ENCODE measurements at places on chromosomes 7 and 10. TPM values are rescaled to one million over a fixed set of nuclear protein-coding genes. Genes with fewer than 3 reads are reported as not detected.

GJC3 gene
- 0.54 TPM for total RNA-seq

WDFY4 gene
- 0.83 TPM for total RNA-seq

VWA2 gene
- not detected for total RNA-seq

GCK gene
- 1.9 TPM for total RNA-seq

C10orf88 gene
- total RNA-seq: 6.4 TPM

ODAD2 gene
- total RNA-seq: not detected

FGFR2 gene
- 0.32 TPM for total RNA-seq

DDC gene
- not detected for total RNA-seq

CFAP43 gene
- not detected for total RNA-seq

MCMBP gene
- total RNA-seq: 29.7 TPM

NEUROG3 gene
- not detected for total RNA-seq

HMX2 gene
- total RNA-seq: not detected

SLC39A12 gene
- total RNA-seq: not detected

TRPV5 gene
- total RNA-seq: not detected

SEMA3E gene
- total RNA-seq: 0.16 TPM

TSC22D4 gene
- total RNA-seq: 49.0 TPM

KCP gene
- not detected for total RNA-seq

LAMB1 gene
- 47.0 TPM for total RNA-seq

AP3M1 gene
- total RNA-seq: 24.4 TPM

DNA sequence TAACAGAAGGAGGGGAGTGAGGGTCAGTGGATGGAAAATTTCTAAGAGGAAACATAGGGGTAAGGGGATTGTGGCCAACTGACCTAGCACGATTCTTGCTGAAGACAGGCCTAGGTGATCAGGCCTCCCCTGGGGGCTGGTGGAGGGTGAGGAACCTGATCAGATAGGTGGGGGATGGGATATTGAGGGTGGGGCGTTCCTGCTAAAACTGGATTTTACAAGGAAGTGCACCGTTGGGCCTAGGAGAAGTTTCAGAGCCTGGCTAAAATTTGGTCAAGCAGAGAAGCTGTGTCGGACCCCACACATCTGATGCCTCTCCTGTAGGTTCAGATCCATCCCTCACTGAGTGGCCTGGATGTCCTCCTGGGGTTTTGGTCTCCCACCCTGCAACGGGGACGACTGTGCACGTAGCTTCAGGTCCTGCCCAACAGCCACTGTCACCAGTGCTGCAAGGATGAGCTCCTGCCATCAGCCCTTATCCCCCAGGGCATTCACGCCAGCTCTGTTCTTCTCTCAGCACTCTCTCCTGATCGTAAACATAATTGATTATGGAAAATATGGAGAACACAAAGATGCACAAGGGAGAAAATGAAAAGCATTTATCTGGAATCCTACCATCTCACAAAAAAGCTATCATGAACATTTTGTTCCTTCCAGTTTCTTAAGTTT is 89.9 kb downstream of the ADCY1 start:
- no peak overlapping the region for H3K27ac ChIP-seq
- H3K27me3 ChIP-seq: no peaks in the 10 kb centered on the region
- H3K36me3 ChIP-seq: no peaks in the 10 kb centered on the region
- H3K4me3 ChIP-seq: no peak overlapping the region
- H3K4me1 ChIP-seq: no peaks in the 10 kb centered on the region

- H3K4me1 ChIP-seq: no peaks in the 10 kb centered on the region
- DNase-seq: no peak
- H3K27me3 ChIP-seq: no peaks in the 10 kb centered on the region
- no peak overlapping the region for H3K4me3 ChIP-seq
- peaks cover 16% of the 10 kb centered on the region for H3K36me3 ChIP-seq
Measured at GRCh38 chr10:98378722-98379121, 36.3 kb downstream of the PYROXD2 start.

DNA sequence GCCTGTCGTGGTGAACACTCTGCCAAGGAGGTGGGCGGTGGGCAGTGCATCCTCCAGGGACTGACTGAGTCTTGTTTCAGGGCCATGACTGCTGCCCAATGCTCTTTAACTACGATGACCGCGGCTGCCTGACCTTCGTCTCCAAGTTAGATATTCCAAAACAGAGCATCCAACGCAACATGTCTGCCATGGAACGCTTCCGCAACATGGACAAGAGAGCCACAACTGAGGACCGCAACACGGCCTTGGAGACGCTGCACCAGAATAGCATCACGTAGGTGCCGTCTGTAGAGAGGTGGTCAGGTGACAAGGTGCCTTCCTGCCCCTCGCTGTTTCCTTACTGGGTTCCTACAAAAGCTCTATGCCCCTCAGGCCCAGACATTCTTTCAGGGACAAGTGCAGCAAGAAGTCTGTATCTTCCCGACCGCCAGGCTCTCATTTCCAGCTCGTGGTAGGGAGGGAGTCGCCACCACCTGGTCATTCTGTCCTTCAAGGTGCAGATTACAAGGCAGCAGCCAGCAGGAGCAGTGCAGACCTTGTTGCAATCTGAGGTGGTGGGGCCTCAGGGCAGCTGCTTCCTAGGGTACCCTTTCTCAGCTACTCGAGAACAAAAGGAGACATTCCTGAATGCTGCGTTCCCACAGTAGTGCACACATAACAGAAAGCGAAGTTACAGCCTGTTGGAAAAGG is 14.9 kb upstream of the ARPC1B start:
- no peaks in the 10 kb centered on the region for H3K27me3 ChIP-seq
- H3K27ac ChIP-seq: no peak overlapping the region
- no peaks in the 10 kb centered on the region for H3K4me1 ChIP-seq
- H3K36me3 ChIP-seq: peaks cover 100% of the 10 kb centered on the region
- DNase-seq: no peak
- H3K4me3 ChIP-seq: no peak overlapping the region

DNA sequence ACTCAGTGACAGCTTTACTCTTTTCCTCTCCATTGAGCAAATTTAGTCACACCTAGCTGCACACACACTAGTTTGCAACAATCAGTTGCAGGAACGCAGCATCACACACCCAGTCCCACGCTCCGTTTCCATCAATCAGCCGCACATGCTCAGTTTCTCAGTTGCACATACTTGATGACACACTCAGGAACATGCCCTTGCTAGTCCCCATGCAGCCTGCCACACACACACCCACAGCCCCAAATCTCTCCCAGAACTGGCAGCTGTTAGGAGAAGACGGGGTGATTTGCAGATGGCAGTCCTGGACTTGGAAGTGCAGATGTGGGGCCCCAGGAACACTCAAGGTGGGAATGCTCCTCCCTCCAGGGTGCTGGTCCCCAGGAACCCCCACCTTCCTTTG is 7.7 kb downstream of the LBX1 start:
- no peak overlapping the region for H3K27ac ChIP-seq
- no peaks in the 10 kb centered on the region for H3K36me3 ChIP-seq
- no peak overlapping the region for H3K4me3 ChIP-seq
- H3K4me1 ChIP-seq: peaks cover 51% of the 10 kb centered on the region
- peaks cover 100% of the 10 kb centered on the region for H3K27me3 ChIP-seq
- DNase-seq: no peak

GRCh38 chr10:68049289-68050078 is 25.6 kb downstream of the HERC4 start:
- H3K4me3 ChIP-seq: no peak overlapping the region
- H3K27ac ChIP-seq: no peak overlapping the region
- peaks cover 5% of the 10 kb centered on the region for H3K4me1 ChIP-seq

DNA sequence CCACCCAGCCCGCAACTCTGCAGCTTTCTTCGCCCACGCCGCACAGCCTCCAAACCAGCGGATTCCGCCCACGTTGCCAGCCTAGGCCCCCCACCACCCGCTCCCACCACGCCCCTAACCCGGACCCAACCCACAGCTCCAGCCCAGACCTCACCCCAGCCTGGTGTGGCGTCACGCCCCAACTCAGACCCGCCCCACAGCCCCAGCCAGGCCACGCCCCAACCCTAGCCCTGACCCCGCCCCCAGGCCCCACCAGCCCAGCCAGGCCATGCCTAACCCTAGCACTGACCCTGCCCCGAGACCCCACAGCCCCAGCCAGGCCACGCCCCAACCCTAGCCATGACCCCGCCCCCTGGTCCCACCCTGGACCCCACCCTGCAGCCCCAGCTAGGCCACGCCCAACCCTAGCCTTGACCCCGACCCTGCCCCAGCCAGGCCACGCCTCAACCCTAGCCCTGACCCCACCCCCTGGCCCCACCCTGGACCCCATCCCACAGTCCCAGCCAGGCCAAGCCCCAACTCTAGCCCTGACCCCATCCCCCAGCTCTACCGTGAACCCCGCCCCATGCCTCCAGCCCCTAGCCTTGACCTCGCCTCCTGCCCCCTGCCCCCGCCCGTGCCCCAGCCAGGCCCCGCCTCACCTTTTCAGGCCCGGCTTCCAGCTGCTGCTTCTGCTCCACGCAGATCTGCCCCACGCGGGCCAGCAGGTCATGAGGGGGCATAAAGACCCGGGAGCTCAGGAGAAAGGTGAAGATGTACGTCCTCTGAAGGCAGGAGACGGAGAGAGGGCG is 64.0 kb downstream of the RASGEF1A start:
- peak; percentile 49 for DNase-seq
- H3K27me3 ChIP-seq: no peaks in the 10 kb centered on the region
- H3K36me3 ChIP-seq: no peaks in the 10 kb centered on the region
- H3K4me3 ChIP-seq: peak overlapping the region; percentile 33
- H3K27ac ChIP-seq: no peak overlapping the region

DNA sequence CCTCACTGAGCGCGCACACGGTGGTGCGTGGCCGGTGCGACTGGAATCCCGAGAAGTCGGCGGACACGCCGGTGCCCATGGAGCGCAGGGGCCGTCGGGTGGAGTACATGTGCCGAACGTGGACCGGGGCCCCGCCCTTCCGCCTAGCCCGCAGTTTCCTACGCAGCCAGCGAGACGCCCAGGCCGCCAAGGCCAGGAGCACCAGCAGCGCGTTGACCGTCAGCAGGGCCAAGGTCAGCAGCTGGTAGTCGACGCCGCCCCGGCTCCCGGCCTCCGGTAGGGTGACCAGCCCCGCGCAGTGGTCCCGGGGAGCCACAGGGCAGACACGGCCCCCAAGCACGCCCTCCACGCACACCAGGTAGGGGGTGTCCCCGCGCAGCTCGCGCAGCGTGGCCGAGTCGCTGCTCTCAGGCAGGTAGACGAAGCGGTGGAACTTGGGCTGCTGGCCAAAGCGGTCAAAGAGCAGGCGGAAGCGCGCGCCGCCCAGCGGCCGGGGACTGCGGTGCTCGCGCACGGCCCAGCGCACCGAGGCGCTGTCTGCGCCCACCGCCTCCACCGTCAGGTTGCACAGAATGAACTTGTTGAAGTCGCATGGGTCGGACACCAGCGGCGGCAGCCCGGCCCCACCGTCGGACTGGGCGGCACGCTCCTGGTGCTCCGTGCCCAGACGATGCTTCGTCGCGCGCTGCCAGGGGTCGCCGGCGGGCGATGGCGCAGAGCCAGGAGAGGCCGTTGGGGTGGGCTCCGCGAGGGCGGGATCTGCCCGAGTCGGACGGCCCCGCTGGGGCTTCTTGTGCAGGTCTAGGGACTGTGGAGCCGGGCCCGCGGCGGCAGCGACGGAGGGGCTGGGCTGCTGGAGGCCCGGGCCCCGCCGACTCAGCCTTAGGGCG is 2.2 kb downstream of the TRIL start:
- H3K4me3 ChIP-seq: peak overlapping the region; percentile 60
- DNase-seq: peak; percentile 86
- peak overlapping the region; percentile 25 for H3K27ac ChIP-seq
- H3K27me3 ChIP-seq: no peaks in the 10 kb centered on the region
- peaks cover 53% of the 10 kb centered on the region for H3K4me1 ChIP-seq

DNA sequence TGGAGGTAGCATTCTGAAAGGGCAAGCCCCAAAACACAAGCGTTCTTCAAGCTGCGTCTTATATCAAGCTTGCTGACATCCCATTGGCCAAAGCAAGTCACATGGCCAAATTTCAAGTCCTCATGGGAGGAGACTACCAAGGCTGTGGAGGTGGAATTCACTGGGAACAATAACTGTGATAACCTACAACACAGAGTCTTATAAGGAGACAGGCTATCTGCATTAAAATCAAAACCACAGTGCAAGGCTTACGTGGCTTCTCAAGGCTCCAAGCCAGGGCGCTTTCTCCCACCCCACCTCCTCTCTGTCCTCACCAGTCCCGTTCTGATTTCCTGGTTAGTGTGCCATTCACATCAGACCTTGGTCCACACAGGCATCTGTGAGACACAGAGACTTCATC is 39.4 kb downstream of the ADRB1 start:
- no peak for DNase-seq

DNA sequence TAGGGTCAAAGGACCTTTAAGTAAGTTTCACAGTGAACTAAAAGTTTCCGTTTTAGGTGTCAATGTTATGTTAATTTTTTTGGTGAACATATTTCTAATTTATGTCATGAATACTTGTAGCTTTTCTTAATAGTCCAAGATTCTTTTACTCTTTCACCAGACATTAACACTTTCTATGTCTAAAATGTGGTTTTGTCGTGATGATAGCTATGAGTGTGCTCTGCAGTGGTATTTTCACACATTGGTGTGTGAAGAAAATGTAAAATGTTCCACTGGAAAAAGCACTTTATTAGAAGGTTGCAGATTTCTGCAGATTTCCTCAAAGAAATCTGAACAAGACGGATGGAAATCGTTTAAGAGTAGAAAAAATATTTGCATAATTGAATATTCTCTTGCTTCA is 561.0 kb upstream of the ANKRD30A start:
- no peak overlapping the region for H3K27ac ChIP-seq
- H3K36me3 ChIP-seq: no peaks in the 10 kb centered on the region
- no peak for DNase-seq
- no peaks in the 10 kb centered on the region for H3K27me3 ChIP-seq
- H3K4me1 ChIP-seq: no peaks in the 10 kb centered on the region

DNA sequence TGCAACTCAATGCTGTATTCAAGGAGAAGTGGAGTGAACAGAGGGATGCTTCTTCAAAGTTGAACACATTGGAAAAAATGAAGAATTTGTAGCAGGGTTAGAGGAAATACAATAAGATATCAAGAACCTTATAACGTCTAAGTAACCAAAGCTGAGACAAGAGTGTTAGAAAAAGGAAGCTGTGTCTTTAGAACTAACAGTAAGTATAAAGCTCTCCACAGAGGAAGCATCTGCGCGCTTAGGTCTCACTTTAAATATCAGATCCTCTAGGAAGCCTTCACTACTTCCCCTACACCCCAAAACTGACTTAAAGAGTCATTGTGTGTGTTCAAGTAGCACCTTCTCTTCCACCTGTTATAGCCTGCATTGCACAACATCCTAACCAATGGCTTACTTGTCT is 43.0 kb downstream of the CH25H start:
- no peaks in the 10 kb centered on the region for H3K36me3 ChIP-seq
- no peak for DNase-seq
- no peaks in the 10 kb centered on the region for H3K27me3 ChIP-seq
- no peak overlapping the region for H3K27ac ChIP-seq
- H3K4me1 ChIP-seq: no peaks in the 10 kb centered on the region

DNA sequence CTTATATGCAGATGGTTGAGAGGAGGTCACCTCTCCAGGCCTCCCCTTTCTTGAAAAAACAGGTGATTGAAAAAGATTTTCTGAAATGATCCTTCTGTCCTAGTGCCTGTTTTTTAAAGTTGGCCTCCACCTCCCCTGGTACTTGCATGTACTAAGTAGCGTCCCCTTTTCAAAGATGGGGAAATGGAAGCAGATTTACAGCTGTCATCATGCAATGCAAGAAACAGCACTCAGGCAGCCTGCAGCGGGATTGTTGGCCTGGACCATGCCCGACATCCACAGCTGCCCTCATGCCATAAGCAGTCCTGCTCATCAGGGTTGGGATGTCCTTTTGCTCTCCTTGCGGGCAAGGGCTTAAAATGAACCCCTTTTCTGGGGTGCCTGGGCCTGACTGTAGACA is 127.2 kb upstream of the MGMT start:
- no peak for DNase-seq
- no peak overlapping the region for H3K27ac ChIP-seq
- H3K4me1 ChIP-seq: no peaks in the 10 kb centered on the region
- H3K36me3 ChIP-seq: no peaks in the 10 kb centered on the region

- no peaks in the 10 kb centered on the region for H3K36me3 ChIP-seq
- H3K27ac ChIP-seq: no peak overlapping the region
- no peaks in the 10 kb centered on the region for H3K27me3 ChIP-seq
Measured at GRCh38 chr10:92213049-92213448, 77.8 kb downstream of the CPEB3 start.

Measured in heart left ventricle (tissue), 16 donors.